Aorta (tissue), 5 donors: ENCODE measurements at places on chromosomes 2 and 18.

- no peak for DNase-seq
Observed at GRCh38 chr2:12971581-12972365, 255.0 kb downstream of the TRIB2 start.

DNA sequence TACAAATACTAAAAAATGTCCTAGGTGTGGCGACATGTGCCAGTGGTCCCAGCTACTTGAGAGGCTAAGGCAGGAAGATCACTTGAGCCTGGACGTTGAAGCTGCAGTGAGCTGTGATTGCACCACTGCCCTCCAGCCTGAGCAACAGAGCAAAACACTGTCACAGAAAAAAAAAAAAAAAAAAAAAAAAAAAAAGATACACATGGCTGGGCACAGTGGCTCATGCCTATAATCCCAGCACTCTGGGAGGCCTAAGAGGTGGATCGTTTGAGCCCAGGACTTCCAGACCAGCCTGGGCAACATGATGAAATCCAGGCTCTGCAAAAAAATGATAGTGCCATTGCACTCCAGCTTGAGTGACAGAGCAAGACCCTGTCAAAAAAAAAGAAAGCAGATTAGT, 13.7 kb downstream of the KANSL1L start:
- no peak for DNase-seq

DNA sequence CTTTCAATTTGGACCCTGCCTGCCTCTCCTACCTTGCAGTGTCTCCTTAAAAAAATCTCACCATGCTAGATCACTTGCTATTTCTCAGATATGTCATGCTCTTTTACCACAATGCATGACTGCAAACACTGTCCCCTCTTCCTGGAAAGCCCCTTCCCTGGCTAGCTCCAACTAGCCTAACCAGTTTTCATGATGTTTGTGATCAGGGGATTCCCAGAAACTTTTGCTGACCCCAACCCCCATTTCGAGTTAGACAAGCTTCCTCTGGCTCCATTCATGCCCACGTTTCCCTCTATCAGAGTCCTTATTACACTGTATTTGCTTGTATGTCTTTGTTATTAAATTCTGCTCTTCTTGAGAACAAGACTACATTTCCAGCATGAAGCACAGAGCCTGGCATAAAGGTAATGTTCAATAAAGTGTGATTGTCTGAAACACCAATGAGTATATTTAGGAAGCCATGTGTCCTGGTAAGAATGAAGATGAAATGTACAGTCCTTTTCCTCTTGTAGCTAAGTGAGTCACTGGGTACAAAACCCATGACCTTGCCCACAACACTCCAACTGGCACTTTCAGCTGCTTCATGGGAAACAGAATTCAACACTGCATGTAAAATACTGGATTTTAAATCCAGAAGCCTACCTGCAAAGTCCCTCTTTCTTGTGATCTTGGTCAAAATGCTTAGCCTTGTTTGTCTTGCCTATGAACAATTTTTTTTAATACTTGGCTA, 62.0 kb upstream of the ATL2 start:
- no peak for DNase-seq

GRCh38 chr2:50749216-50749615, 282.7 kb downstream of the NRXN1 start:
- no peak for DNase-seq

DNA sequence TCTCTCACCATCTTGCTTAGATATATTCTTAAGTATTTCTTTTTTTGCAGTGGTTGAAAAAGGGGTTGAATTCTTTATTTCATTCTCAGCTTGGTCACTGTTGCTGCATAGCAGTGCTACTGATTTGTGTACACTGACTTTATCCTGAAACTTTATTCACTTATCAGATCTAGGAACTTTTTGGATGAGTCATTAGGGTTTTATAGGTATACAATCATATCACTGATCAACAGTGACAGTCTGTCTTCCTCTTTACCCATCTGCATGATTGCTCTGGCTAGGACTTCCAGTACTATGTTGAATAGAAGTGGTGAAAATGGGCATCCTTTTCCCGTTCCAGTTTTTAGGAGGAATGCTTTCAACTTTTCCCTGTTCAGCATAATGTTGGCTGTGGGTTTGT, 6.5 kb downstream of the STARD6 start:
- no peak for DNase-seq

GRCh38 chr2:113228351-113228750, 50.4 kb downstream of the PAX8 start:
- DNase-seq = no peak

- no peak for DNase-seq
Observed at GRCh38 chr2:234318361-234318760, 178.5 kb downstream of the ARL4C start.
